ENCODE measurements at places on chromosomes 6 and 20.

GRCh38 chr20:21082584-21082983 is 23.6 kb downstream of the LINC00237 start:
- H3K36me3 ChIP-seq = no peaks in the 10 kb centered on the region
- no peak for DNase-seq
- H3K27me3 ChIP-seq = peaks cover 61% of the 10 kb centered on the region
- no peak overlapping the region for H3K4me3 ChIP-seq

DNA sequence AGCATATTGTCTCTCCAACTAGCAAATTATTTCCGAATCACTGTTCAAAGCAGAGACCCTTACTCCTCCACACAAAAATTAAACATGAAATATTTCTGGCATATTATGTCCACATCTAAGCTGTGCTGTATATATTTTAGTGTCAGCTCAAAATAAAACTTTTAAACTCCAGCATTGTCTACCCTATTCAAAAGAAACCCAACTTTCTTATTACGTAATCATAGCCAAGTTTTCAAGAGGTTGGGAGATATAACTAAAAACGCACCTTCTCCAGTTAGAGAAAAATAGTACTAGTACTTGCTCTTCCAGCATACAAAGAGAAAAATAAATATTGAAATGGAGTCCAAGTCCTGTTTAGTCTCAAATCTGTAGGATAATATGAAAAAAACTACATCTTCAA is 24.1 kb upstream of the TFAP2D start:
- H3K27me3 ChIP-seq = no peaks in the 10 kb centered on the region
- no peak overlapping the region for H3K4me3 ChIP-seq
- H3K27ac ChIP-seq = no peak overlapping the region
- H3K4me1 ChIP-seq = no peaks in the 10 kb centered on the region
- DNase-seq = no peak
- H3K36me3 ChIP-seq = no peaks in the 10 kb centered on the region

DNA sequence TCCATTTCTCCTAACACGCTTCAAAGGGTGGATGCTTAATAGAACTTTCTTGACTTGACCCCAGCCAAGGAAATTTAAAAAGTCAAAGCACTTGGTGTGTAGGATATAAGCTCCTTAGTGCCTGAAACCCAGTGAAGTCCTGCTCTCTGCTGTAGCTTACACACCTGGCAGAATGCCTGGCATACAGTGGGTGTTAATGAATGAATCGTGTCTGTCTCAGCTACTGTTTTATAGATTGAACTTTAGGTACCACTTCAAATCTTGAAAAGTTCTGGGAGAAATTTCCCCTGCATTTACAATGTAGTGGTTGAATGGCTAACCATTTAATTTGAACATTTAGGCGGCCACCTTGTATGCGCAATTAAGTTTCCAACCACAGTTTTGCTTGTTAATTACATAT is 70.5 kb upstream of the ZNF217 start:
- H3K4me1 ChIP-seq = peaks cover 28% of the 10 kb centered on the region
- no peak overlapping the region for H3K4me3 ChIP-seq
- H3K27ac ChIP-seq = no peak overlapping the region
- DNase-seq = no peak

DNA sequence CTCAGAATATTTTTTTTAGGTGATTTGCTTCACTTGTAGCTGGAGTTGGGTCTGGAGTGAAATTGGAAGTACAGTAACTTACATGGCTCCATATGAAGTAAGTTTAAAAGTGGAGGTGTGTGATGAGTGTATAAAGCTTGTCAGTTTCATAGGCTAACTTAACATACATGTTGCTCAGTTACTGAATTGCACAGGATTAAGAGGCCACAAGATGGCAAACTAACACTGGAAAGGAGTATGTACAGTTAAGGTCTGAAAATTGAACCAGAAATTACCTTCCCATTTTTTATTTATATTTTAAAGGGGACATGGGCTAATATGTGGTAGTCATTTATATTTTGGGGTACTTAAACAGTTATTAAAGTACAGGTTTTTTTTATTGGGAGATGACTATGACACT is 45.3 kb upstream of the SMIM8 start:
- H3K27ac ChIP-seq = no peak overlapping the region
- no peaks in the 10 kb centered on the region for H3K36me3 ChIP-seq
- H3K4me1 ChIP-seq = peaks cover 3% of the 10 kb centered on the region
- no peak overlapping the region for H3K4me3 ChIP-seq

- H3K27me3 ChIP-seq = peaks cover 4% of the 10 kb centered on the region
- DNase-seq = no peak
- no peak overlapping the region for H3K27ac ChIP-seq
- no peaks in the 10 kb centered on the region for H3K36me3 ChIP-seq
- no peaks in the 10 kb centered on the region for H3K4me1 ChIP-seq
- no peak overlapping the region for H3K4me3 ChIP-seq
These were observed 103.9 kb downstream of the ESR1 start for GRCh38 chr6:151911401-151911800.

GRCh38 chr6:107118976-107119375 is 3.7 kb upstream of the BEND3 start:
- peaks cover 14% of the 10 kb centered on the region for H3K27me3 ChIP-seq
- H3K27ac ChIP-seq = no peak overlapping the region
- H3K4me3 ChIP-seq = no peak overlapping the region
- no peaks in the 10 kb centered on the region for H3K36me3 ChIP-seq
- DNase-seq = no peak
- H3K4me1 ChIP-seq = peaks cover 13% of the 10 kb centered on the region

DNA sequence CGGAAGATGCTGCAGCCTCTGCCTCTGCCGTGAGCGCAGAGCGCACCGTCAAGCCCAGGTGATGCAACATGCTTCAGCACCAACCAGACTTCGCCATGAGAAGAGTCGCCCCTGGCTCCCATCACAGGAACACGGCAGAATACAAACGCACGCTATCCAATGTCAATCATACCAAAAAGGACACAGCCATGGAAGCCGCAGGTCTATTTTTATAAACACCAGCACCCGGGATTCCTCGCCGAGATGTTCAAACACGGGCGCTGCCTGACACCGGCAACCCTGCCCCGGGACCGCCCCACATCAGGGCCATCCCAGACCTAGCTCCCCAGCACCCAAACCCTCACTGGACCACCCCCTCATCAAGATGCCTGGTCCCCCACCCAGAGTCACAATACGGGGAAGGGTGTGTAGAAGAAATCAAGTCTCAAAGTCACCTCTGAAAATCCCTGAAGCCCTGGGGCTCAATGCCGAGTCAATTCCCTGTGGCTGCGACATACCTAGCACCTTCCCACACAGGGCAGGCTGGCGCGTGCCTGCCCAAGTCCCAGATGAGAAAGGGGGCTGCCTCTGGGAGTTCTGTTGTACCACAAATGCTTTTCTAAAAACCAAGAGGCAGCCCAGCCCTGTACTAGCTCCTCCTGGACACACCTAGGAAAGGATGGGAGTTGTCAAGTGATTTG is 17.9 kb downstream of the TAF4 start:
- H3K27ac ChIP-seq = no peak overlapping the region
- H3K27me3 ChIP-seq = no peaks in the 10 kb centered on the region
- no peaks in the 10 kb centered on the region for H3K36me3 ChIP-seq
- H3K4me1 ChIP-seq = peaks cover 18% of the 10 kb centered on the region
- DNase-seq = no peak
- no peak overlapping the region for H3K4me3 ChIP-seq

GRCh38 chr20:46789339-46790028 is 80.0 kb downstream of the SLC2A10 start:
- no peak overlapping the region for H3K4me3 ChIP-seq
- no peaks in the 10 kb centered on the region for H3K36me3 ChIP-seq

- H3K4me3 ChIP-seq = no peak overlapping the region
- DNase-seq = no peak
- peaks cover 47% of the 10 kb centered on the region for H3K27me3 ChIP-seq
- no peak overlapping the region for H3K27ac ChIP-seq
- no peaks in the 10 kb centered on the region for H3K36me3 ChIP-seq
- peaks cover 3% of the 10 kb centered on the region for H3K4me1 ChIP-seq
These were observed 48.4 kb upstream of the SNAP25 start for GRCh38 chr20:10170261-10170660.

DNA sequence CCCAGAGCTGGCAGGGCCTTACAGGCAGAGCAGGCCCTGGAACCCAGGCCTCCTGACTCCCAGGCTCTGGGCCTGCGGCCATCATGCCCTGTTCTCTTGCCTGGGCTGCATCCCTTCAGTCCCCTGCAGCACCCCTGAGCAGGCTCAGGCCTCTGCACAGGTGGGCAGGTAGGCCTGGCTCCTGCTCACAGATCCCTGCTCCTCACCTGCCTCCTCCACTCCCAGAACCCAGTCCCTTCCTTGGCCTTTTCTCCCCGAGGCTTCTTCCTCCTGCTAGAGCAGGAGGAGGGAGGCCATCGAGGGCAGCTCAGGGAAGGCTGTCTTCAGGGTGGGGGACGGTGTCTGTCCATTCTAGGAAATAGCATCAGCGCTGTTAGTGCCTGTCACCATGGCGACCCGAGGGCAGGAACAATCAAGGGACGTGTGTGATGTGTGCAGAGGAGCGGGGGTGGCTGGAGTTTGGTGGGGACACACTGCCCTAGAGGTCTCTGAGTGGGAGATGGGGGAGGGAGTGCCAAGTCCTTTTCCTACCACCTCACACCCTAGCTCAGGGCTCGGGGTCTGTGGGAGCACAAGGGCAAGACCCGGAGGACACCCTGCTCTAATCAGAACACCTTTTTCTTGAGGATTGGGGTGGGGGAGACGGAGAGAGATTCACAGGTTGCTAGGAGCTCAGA is 26.6 kb downstream of the GLP1R start:
- H3K36me3 ChIP-seq = no peaks in the 10 kb centered on the region
- H3K27ac ChIP-seq = no peak overlapping the region
- H3K4me1 ChIP-seq = peaks cover 6% of the 10 kb centered on the region
- no peak for DNase-seq

GRCh38 chr6:139685009-139685408 is 310.6 kb upstream of the CITED2 start:
- DNase-seq = no peak
- no peaks in the 10 kb centered on the region for H3K4me1 ChIP-seq
- no peaks in the 10 kb centered on the region for H3K27me3 ChIP-seq
- H3K27ac ChIP-seq = no peak overlapping the region
- H3K36me3 ChIP-seq = no peaks in the 10 kb centered on the region

DNA sequence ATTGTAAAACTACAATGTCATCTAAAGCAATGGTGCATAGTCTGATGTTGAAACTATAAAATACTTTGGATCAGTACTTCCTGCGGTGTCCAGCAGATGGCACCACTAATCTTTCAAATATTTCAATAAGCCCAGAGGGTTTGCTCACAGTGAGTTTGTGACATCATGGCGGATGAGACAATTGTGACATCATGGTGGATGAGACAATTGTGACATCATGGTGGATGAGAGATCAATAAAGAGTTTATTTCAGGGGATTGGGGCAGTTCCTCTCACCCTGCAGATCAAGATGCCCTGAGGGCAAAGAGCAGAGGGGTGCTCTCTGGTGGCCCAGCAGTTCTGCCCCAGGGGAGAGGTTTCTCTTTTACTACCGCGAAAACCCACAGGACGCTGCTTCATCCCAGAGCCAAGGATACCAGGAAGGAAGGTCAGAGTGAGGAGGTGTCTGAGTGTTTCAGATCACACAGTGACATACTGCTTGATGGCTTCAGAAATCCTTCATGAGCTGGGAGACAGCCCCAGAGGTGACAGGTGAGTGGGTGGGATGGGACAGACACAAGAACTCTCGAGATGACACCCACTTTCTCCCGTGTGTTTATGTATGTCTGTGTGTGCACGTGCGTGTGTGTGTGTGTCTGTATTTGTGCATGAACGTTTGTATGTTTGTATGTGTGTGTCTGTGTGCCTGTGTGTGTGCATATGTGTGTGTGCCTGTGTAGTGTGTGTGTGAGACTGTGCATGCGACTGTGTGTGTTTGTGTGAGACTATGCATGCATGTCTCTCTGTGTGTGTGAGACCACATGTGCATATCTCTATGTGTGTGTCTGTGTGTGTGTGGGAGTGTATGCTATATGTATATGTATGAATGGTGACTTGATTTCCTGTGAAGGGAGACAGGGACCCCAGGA is 7.3 kb upstream of the ULBP2 start:
- peaks cover 95% of the 10 kb centered on the region for H3K27me3 ChIP-seq
- H3K27ac ChIP-seq = no peak overlapping the region
- H3K4me3 ChIP-seq = no peak overlapping the region
- no peaks in the 10 kb centered on the region for H3K36me3 ChIP-seq

DNA sequence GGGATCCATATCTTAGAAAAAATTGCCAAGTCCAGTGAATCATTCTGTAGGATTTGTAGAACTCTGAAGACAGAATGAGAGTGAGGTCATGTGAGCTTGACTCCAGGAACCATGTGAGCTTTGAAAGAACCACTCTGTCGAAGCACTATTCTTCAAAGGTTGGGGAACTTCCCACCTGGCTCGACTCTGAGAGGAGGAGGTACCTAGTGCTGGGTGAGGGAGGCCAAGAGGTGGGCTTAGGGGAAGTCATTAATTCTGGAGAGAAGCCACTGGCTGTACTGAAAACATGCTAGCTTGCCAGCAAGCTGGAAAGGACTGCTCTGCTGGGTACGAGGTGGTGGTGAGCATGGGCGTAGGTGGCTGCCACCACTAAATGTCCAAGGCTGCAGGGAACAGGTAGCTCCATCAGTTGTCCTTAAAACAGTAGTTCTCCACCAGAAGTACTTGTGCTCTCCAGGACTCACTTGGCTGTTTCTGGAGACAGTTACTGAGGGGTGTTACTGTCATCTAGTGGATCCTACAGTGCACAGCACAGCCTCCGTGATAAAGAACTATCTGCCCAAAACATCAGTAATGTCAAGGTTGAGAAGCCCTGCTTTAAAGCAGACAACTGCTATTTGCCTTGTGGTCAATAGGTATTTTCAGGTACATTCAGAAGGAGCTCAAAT is 34.7 kb upstream of the SYNJ2 start:
- no peak for DNase-seq
- H3K27me3 ChIP-seq = peaks cover 6% of the 10 kb centered on the region
- peaks cover 63% of the 10 kb centered on the region for H3K36me3 ChIP-seq
- H3K4me1 ChIP-seq = peaks cover 40% of the 10 kb centered on the region

DNA sequence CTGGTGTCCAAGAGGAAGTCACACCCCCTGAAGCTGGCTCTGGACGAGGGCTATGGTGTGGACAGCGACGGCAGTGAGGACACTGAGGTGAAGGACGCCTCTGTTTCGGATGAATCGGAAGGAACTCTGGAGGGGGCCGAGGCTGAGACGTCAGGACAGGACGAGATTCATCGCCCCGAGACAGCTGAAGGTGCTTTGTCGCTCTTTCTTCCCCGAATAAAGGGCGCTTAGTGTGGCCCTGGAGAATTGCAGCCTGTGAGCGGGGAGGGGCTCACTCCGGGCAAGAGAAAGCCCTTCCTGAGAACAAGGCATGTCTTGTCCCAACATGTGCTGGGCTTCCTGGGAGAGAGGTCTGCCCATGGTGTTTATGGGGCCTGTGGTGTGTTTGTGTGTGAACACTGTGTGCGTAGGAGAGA is 41.4 kb downstream of the MYT1 start:
- DNase-seq = no peak
- no peaks in the 10 kb centered on the region for H3K4me1 ChIP-seq

DNA sequence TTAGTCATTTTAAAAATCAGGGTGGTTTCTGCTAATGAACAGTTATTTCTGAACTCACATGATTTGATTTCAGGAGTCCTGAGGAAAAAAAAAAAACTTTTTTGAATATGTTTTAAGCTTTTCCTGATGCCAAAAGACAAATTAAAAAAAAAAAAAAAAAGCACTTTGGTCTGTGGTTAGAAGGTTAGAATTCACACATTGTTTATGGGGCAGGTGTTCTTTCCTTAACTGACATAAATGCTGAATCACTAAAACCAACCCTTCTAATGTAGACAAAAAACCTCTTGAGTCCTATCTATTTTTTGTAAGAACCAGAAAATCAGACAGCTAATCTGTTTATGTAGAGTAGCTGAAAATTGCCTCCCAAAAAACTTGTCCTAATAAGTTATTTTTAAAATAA is 20.4 kb downstream of the THEMIS start:
- H3K4me1 ChIP-seq = peaks cover 72% of the 10 kb centered on the region
- peaks cover 35% of the 10 kb centered on the region for H3K36me3 ChIP-seq
- no peak for DNase-seq
- peak overlapping the region; percentile 93 for H3K27ac ChIP-seq
- H3K27me3 ChIP-seq = no peaks in the 10 kb centered on the region
- H3K4me3 ChIP-seq = peak overlapping the region; percentile 76
